Kidney epithelial cell (primary cell): ENCODE measurements at places on chromosomes 3 and 15. TPM values are rescaled to one million over a fixed set of nuclear protein-coding genes. Genes with fewer than 3 reads are reported as not detected.

DNA sequence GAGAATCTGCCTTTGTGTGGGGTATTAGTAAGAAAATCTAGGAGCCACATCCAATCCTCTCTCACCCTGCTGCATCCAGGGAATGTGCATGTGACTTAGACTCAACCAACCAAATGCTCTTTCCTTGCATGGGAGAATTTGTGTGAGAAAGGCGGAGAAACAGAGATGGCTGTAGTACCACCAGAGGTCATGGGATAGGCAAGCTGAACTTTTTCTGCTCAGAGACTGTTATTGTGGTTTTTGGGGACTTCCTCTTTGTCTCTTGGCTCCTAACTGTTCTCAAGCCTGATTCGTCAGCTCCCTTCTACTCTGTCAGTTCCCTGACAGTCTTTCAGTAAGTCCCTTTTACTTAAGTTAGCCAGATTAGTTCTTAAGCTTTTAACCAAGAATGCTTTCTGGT is 2.6 kb upstream of the ZSCAN2 start:
- no peak for DNase-seq

- DNase-seq = no peak
Measured at GRCh38 chr3:107085261-107085660, 292.0 kb upstream of the CCDC54 start.

DNA sequence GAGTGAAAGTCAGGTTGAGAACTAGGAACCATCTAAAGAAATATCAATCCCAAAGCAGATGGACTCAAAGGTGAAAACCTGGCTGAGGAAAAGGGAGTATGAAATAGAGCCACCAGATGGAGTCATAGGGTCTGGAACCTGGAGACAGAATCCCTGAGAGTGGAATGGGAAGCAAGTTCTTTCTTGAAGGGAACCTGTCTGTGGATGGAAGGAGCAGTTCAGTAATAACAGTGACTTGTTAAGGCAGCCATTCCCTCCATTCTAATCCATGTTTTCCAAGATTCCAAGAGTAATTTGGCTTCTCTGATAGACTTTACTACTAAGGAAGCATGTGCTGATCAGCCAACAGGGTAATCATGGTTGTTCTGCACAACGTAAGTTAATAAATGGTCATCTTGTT is 22.5 kb upstream of the AQP9 start:
- no peak for DNase-seq

DNA sequence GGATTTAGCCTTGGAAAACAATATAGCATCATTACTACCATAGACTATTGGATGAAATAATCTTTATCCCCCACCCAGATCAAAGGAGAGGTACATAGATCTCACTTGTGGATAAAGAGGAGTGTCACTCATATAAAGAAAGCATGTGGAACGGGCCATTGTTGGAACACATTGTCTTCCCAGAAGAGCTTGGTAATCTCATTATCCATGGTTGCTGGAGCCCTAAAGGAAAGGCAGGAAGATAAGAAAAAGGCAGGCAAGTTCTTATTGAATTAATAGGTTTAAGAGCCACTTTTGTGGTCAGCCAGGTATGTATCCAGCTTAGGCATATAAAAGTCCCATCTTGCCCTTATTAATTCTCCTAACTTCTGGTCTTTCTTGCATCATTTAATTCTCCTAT is 659.1 kb downstream of the GRM7 start:
- DNase-seq = no peak

- DNase-seq = no peak
Measured at GRCh38 chr3:25448750-25449692, 21.0 kb downstream of the RARB start.

DNA sequence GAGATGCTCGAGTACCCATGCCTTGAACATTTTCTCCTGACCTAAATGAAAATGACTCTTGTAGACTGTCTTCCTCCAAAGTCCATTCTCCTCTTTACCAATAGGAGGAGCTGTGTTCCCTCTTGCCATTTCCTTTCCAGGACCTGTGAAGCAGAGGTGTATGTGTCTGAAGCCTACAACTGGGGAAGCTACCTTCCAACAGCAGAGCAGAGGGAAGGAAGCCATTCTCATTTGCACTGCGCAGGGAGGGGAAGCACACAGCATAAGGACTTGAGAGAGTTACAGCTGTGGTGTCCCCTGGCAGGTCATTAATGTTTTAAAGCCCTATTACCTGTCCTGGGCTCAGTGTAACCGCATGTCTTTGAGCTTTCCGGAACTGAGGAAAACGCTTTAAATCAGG is 38.7 kb downstream of the HSPBAP1 start:
- peak; percentile 5 for DNase-seq

DNA sequence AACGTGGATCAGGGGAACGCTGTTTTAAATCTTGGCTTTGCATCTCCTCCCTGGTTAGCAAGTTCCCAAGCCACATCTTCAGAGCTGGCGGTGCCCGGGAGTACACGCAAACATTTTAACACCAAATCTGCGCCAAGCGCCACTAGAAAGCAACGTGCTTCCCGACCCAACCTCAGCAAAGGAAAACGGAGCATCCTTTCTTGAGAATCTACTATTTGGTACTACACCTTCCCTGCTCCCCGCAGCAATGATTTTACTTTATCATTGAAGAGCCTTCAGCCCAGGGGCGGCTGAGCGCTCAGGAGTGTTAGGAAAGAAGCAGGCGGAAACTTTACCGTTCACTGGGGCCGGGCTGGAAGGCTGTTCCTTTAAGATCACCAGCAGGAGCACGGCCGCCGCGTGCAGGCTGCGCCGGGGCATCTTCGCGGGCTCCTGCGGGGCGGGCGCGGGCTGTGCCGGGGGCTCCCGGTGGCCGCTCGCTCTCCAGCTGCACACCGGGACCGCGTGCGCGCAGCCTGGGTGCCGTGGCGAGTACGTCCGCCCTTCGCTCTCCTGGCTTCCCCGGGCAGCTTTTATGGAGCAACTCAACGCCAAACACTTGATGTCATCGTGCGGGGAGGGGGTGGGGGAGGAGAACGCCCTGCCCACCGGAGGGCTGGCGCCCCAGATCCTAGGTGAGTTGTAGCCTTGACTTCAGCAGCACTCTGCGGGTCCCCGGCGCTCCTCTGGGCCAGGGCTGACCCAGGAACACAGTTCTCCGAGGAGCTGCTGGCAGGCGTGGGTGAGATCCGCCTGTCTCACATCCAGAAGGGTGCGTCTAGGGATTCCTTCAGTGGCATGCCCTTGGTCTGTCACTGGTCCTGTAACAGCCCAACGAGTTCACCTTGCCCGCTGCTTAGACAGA is at the start of gene CA12:
Gene CA12, minus strand, starts transcription at position 546 of the 904 bp plus-strand sequence. Its CDS starts 126 bp downstream, at position 420.
- DNase-seq = no peak

GRCh38 chr3:153652076-153652475 is 469.1 kb upstream of the ARHGEF26 start:
- DNase-seq = no peak

DNA sequence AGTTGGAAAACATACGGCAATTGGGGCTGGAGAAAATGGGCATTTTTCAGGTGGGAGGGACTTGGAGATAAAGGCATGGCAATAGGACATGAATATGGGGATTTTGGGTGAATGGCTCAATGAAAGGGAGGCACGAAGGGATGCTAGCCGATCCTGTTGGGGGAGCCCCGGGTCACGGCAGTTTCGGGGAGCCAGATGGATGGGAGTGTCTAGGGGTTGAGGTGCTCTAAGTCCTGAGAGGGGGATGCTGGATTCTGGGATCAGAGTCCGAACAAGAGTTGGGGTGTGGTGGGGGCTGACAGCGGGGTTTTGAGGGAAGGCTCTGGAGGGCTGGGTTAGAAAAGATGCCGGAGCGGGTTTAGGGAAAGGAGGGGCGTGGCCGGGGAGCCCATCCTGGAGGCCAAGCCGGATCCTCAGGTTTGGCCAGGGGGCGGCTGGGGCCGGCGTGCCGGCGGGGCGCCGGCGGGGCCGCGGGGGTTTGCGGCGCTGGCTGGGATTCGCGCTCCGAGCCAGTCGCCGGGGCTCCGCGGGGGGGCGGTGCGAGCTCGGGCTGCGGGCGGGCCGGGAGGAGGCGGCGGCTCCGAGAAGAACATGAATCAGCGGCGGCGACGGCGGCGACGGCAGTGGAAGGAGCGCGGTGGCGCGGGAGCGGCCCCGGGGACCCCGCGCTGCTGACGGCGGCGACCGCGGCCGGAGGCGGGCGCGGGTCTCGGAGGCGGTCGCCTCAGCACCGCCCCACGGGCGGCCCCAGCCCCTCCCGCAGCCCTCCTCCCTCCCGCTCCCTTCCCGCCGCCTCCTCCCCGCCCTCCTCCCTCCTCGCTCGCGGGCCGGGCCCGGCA is at the start of gene TYRO3:
Gene TYRO3, plus strand, starts transcription at position 813 of the 839 bp plus-strand sequence. CDS start 46 bp downstream, outside the sequence.
- DNase-seq = no peak

DNA sequence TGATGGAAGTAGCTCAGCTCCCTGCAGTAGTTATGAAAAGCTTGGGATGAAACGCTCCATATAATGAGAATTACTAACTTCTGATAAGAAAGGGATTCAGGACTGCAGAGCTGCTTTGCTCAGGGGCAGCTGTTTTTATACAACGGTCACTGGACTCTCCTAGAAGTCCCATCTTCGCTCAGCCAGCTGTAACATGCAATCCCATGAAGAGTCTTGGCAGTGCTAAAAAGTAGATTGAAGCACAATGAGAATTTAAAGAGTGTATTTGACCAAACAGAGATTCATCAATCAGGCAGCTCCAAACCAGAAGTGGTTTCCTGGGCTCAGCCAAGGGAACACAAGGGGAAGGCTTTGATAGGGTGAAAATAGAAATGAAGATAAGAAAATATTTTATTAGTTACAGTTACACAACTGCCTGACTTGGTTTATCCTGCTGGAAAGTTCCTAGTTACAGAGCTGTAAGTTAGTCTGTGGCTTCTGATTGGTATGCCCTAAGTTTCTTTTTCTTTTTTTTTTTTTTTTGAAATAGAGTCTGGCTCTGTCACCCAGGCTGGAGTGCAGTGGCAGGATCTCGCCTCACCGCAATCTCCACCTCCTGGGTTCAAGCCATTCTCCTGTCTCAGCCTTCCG is 24.1 kb downstream of the SIDT1 start:
- DNase-seq = no peak

DNA sequence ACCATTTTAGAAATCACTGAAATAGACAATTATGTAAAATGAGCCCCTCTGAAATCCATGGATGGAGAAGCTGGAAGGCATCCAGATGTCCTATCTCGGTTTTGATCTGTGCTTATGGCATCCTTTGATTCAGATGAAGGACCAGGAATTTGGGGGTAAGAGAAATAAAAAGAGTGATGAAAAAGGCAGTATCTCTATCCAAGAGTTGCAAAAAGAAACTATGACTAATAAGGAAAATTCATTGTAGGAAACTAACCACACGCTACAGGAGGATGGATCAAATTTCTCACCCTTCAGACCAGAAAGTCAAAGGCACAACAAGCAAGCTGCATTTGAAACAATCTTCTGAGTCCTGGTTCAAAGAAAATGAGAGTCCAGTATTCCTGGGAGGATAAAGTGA is 34.8 kb downstream of the SRGAP3 start:
- peak; percentile 38 for DNase-seq

DNA sequence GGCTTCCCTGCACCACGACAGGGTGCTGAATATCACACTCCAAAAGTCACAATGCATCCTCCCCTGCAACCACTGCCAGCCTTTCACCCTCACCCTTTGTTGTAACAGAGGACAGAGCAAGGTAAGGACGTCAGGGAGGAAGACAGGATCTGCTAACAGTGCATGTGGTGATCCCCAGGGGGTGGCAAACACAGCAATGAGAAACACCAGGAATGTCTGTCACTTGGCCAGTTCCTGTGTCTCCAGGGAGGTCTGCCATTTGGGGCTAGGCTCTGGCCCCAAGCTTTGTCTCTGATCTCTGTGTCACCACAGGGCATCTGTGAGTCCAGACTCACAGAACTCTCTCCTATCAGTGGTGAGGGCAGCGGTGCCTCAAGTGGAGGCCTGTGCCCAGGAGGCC is 54.3 kb upstream of the SLC24A5 start:
- DNase-seq = no peak

DNA sequence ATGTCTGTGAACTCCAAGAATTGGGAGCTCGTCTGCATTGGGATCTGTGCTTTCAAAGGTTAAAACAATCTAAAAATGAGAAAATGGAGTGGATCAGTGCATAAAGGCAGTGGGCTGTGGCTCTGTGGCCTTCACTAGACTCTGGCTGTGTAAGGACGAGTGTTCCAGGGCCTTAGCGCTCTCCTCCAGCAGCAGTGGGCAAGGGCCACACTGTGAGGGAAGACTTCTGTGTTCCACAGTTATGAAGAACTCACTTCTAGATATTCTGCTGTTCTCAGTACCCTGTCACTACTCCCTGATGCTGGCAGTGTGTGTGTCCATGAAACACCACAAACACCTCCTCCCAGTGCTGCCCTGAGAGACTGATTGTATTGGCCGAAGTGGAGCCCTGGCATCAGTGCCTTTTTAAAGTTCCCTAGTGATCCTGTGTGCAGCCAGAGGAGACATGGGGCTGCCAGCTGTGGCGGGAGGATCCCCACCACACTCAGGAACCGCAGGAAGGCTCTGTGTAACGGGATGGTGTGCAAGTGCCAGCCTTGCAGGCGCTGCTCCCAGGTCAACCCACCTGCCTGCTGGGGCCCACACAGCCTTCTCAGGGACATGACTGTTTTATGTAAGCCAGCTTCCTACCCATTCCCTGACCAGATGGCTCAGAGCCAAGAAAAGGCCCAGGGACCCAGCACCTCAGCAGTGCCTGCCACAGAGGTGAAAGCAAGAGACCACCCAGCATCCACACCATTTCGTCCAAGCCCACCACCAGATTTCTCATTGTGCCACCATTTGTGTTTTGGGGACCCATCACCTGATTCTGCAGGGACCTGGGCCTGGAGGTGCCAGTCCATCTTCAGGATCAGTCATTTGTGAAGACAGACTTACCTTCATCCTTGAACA is 40.4 kb downstream of the ABTB1 start:
- DNase-seq = no peak

- DNase-seq = no peak
Measured at GRCh38 chr3:11829416-11829815, 17.3 kb downstream of the TAMM41 start.

DNA sequence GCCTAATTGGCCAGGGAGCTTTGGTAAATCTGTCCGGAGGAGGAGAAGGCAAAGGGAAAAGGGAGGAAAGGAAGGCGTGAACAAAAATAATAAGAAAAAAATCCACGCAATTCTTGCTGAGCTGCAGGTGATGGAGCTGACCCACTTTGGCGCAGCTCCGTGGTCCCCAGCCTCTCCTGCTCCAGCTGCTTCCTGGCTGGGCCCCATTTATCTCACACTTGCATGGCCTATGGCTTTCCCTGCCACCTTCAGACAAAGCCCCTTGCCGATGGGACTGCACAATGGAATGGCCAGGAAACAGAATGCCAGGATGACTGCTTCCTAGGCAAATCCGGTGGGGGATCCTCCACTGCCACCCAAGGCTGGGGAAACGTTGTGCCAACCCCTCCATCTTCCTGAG is 6.9 kb downstream of the INSYN1 start:
- DNase-seq = no peak

GRCh38 chr3:171552531-171552930 is 92.3 kb upstream of the TNIK start:
- no peak for DNase-seq

CNTN6 gene
- total RNA-seq = 0.34 and 0.38 TPM in 2 replicates

PATL2 gene
- total RNA-seq = 0.33 TPM in 1 of 2 replicates, not detected in the other

CMTM6 gene
- total RNA-seq = 83.7 and 102 TPM in 2 replicates

MYLK gene
- 48.9 and 49.7 TPM in 2 replicates for total RNA-seq

B4GALT4 gene
- total RNA-seq = 23.1 and 23.3 TPM in 2 replicates

ZNF662 gene
- 4.1 and 5.3 TPM in 2 replicates for total RNA-seq

LPP gene
- total RNA-seq = 199 and 218 TPM in 2 replicates

GOLGA8S gene
- total RNA-seq = not detected in 2 replicates

AP3B2 gene
- total RNA-seq = 0.54 and 0.75 TPM in 2 replicates

CEP152 gene
- 2.5 and 3.2 TPM in 2 replicates for total RNA-seq

MNS1 gene
- total RNA-seq = 0.84 and 1.5 TPM in 2 replicates
